ENCODE measurements at places on chromosomes 6 and 20.

GRCh38 chr6:23559587-23560343 is 566.2 kb upstream of the NRSN1 start:
- DNase-seq, result no peak

DNA sequence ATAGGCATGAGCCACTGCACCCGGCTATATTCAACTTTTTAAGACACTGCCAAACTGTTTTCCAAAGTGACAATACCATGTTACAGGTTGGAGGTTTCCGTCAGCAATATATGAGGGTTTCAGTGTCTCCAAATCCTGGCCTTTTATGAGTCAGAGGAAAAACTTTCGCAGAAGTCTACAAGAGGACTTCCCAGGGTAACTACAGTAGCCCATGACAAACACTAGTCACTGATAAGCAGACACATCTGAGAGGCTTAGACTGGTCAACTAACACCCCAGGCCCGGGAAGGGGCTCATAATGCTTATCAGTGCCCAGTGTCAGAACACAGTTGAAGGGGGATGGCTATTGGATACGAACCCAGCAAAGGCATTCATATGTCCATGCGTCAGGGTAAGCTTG is 85.4 kb downstream of the SOX4 start:
- no peak for DNase-seq

DNA sequence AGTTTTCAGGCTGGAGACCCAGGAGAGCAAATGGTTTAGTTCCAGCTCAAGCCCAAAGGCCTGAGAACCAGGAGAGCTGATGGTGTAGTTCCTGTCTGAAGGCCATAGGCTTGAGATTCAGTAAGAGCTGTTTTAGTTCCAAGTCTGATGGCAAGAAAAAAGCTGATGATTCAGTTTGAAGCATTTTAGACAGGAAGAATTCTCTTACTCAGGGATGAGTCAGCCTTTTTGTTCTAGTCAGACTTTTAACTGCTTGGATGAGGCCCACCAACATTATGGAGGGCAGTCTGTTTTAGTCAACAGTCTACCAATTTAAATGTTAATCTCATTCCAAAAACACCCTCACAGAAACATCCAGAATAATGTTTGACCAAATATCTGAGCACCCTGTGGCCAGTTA is 2.5 kb downstream of the ZSCAN26 start:
- DNase-seq, result no peak

- DNase-seq, result no peak
Measured at GRCh38 chr6:83824831-83825230, 28.3 kb upstream of the RIPPLY2 start.

DNA sequence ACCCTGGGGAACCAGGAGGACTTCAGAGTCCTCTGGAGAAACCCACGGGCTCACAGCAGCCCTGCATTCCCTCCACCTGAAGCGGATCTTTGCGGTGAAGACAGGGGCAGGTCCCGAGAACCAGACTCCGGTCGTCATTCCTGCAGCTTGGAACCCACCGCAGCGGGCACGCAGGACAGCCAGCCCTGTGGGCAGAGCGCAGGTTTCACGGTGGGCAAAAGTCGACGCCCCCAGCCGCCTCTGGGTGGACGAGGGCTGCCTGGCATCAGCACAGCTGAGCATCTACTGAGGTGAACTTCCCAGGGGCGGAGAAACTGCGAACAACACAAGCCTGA is 118.3 kb downstream of the PSMB1 start:
- DNase-seq, result no peak

All from nucleus accumbens (tissue), 56 donors.